ENCODE measurements at places on chromosomes 11 and 22. TPM values are rescaled to one million over a fixed set of nuclear protein-coding genes. Genes with fewer than 3 reads are reported as not detected.

The OR51F2 gene
- not detected for total RNA-seq

The MFRP gene
- total RNA-seq, result 0.31 TPM

The TSSK2 gene
- total RNA-seq, result not detected

The SCGB1A1 gene
- total RNA-seq, result not detected

The SMTNL1 gene
- 0.21 TPM for total RNA-seq

The TEX54 gene
- total RNA-seq, result not detected

The TYR gene
- total RNA-seq, result not detected

The IL10RA gene
- total RNA-seq, result not detected

The ACTN3 gene
- total RNA-seq, result 0.75 TPM

The TRPC6 gene
- not detected for total RNA-seq

The SCN4B gene
- total RNA-seq, result 0.16 TPM

The DDX25 gene
- total RNA-seq, result not detected

The UBQLNL gene
- 0.32 TPM for total RNA-seq

The TMPRSS13 gene
- total RNA-seq, result not detected

The OR52E8 gene
- not detected for total RNA-seq

The GGTLC2 gene
- not detected for total RNA-seq

The NFAM1 gene
- total RNA-seq, result not detected

The IFITM5 gene
- not detected for total RNA-seq
